ENCODE measurements at places on chromosomes 3 and 15.

GRCh38 chr15:81398910-81399551, 25.0 kb upstream of the TMC3 start:
- DNase-seq = no peak

GRCh38 chr3:4897765-4898453, 81.3 kb upstream of the BHLHE40 start:
- no peak for DNase-seq

DNA sequence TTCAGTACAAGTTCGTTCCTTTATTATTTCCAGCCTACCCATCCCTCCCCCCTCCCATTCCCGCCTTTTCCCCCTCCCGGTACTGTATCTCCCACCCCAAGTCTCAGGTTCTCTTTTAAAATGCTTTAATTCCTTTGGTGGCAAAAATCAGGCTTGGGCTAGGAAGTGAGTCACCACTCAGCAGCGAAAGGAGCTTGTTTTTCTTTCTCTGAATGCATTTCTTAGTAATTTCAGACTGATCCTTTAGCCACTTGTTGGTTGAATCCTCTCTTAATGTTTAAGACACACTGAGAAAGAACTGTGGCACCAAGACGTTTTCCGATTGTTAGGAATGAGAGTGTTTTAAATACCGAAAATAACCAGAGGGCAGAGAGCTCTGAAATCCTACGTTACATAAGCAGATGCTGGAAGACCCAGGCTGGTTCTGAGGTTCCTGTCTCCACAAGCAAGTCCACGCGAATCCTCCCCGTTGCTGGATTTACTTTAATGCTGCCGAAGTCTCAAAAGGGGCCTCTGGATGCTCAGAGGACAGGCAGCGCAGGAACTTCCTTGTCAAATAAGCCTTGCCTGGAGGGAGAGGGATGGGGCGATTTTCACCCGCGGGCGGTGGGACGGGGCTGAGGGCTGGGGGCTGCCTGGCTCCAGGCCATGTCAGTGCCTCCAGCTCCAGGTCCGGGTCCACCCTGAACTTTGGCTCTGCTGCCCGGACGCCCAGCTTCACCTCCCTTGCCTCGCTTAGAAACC, 854 bp upstream of the COL8A1 start:
- DNase-seq = peak; percentile 39

DNA sequence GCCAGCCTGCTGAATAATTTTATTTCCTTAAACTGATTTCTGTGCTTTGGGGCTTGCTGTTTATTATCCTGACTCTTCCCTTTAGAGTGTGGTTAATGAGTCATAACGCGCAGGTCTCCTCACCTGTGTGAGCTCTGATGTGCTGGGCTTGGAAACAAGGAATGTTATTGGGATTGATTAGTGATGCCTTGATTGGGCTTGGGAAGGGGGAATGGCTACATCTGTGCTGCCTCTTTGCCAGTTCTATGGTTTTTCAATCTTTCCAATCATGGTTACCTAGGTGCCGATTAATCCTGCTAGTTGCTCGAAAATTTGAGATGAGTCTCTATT, 161.0 kb downstream of the THSD4 start:
- no peak for DNase-seq

GRCh38 chr3:197881270-197881969, 68.6 kb upstream of the RPL35A start:
- no peak for DNase-seq

DNA sequence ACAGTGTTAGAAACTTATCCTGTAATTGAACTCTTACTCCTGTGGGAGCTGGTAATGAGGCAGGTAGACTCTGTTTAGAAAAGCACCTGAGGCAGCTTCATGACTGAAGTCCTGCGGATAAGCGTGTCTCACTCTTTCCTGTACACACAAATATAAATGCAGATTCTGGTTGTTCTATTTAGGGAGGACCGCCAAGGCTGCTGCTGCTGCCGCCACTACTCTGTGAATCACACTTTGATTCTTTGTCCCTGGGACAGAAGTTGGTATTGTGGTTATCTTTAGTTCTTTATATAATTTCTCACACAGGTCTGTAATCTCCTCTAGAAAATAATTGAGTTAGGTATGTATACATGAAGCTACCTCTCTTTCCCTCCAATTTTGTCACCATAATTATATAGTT, 3.6 kb downstream of the LSAMP start:
- DNase-seq = no peak

DNA sequence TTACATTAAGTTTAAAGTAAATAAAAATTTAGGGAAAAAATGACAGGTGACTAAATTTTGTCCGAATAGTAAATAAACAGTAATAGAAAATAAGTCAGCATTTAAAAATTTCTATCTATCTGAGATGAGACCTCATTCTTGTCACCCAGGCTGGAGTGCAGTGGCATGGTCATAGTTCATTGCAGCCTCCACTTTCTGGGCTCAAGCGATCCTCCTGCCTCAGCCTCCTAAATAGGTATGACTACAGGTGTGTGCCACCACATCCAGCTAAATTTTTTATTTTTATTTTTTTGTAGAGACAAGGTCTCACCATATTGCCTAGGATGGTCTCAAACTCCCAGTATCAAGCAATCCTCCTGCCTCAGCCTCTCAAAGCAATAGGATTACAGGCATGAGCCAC, 7.8 kb downstream of the KPNA4 start:
- no peak for DNase-seq

DNA sequence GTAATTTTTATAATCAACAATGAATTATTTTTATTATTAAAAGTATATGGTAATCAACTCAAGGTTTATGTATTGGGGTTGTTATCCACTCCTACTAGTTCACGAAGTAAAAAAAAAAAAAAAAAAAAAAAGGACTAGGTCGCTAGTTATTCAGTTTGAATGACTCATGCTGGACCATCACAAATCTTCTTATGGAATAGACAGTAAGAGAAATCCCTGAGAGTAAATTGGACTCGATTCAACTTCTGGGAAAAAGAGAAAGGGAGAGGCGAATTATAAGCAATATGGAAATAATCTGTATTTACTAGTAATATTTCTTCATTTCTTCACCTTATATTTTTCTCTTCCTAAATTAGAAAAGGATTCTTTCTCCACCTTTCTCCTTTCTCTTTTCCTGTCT, 2.0 kb downstream of the MYEF2 start:
- DNase-seq = no peak

GRCh38 chr3:71016178-71016845, 567.2 kb downstream of the FOXP1 start:
- no peak for DNase-seq

GRCh38 chr3:150721285-150722130, 17.8 kb upstream of the ERICH6 start:
- no peak for DNase-seq

- DNase-seq = no peak
Observed at GRCh38 chr3:150238048-150238802, 169.9 kb upstream of the TSC22D2 start.

GRCh38 chr15:72368325-72368724, 7.5 kb downstream of the HEXA start:
- no peak for DNase-seq

- no peak for DNase-seq
Observed at GRCh38 chr3:100982710-100983109, 10.5 kb downstream of the ABI3BP start.

GRCh38 chr15:59205839-59206622, 612 bp upstream of the LDHAL6B start:
- DNase-seq = no peak

- DNase-seq = no peak
Observed at GRCh38 chr3:11154036-11154952, at the start of gene HRH1. HRH1 (plus strand) TSS chr3:11154493; CDS start chr3:11259038, 104,545 bp downstream.

GRCh38 chr3:124952282-124952855, 17.8 kb upstream of the MUC13 start:
- DNase-seq = no peak

- no peak for DNase-seq
Observed at GRCh38 chr3:111725706-111726105, 130.6 kb upstream of the ZBED2 start.

DNA sequence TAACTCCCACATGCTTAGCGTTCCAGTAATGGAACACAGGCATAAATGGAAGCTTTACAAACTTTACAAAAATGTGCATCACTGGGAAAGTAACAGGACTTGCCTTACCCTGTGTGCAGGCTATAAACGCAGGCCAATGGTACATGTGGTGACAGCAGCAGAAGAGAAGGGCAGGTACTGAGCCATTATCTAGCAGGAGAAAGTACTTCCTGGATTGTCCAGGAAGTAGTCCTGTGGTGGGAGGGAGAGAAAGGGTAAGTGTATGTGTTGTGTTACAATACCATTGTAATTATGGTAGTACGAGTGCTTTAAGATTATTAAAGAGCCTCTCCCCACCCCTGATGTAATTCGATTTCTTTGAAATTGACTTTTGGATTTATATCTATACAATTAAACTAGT, 5.3 kb downstream of the ATP1B3 start:
- no peak for DNase-seq

DNA sequence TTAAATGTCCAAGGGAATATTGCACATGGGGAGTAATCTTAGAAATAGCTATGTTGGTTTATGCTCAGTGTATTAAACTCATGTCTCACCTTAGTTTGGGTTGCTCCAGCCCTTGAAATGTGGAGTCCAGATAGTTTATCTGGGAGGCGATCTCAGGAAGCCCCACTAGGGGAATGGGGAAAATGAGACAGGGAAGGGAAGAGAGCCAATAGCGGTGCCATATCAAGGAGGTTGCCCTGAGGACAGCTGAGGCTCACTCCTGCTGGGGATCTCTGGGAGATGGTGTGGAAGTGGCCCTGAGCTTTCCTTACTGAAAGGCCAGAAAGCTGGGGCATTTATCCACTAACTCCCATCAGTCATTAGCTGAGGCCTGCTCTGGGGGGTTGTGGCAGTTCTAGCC, 43.3 kb upstream of the POLR2M start:
- DNase-seq = no peak

DNA sequence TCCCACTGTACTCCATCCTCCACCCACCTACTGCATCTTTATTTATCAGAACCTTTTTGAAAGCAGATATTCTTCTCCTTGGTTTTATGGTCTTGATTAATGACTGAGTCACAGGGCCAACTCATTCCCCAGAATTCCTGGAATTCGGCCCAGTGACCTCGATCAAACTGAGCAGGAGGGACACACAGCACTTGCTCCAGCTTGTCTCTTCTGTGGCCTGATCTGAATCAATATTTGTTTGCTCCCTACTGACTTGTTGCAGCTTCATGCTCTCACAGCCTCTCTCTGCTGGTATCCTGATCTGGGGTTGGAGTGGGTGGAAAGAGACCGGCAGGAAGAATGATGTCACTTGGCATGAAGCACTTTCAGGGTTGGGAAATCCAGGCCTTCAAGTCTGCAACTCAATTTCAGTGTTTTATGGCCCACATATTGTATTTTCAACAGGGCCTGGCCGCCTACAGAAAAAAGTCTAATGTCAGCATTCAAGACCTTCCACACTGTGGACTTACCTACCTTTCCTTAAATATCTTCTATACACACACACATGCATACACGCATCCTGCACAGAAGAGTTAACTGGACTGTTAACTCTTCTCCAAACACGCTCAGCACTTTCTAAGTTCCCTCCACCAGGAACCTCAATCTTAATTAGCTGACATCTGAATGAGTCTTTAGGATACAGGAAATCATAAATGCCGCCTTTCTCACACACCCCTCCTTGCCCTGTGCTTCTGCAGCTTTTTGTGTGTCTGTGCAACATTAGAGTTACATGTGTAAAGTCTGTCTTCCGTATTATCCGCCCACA, 4.6 kb downstream of the ANXA2 start:
- DNase-seq = peak; percentile 99

- DNase-seq = no peak
Observed at GRCh38 chr3:160686955-160687535, 10.1 kb downstream of the ARL14 start.

GRCh38 chr15:42819786-42820185, 82.9 kb upstream of the CDAN1 start:
- DNase-seq = no peak

- DNase-seq = no peak
Observed at GRCh38 chr3:36866368-36866767, 78.5 kb downstream of the TRANK1 start.

DNA sequence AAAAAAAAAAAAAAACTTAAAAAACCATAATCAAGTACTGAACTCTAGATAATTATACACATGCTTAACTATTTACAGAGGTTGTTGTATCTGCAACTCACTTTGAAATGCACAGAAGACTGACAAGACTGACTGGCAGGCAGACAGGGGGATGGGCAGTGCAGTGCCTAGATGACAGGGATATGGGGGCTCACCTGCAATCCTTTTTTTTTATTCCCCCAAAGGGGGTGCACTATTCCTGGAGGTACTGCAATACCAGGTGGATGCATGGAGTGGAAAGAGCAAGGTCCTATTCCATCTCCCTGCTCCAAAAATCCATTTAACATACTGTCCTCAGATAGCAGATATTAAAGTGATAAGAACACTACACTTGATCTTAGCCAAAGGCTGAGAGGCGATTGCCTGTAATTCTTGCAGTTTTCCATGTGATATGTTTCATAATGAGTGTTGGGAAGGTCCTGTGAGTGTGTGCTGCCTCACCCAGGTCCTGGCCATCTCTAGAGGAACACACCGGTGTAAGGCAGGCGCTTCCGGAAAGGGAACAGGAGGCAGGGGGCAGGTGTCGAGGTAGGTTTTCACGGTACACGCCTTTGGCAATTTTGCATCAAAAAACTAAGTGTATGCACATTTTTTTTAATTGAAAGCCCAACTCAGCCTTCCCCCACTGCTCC, 22.7 kb downstream of the SEC61A1 start:
- DNase-seq = no peak

GRCh38 chr15:46654993-46655392, 1020.2 kb downstream of the SQOR start:
- DNase-seq = no peak

DNA sequence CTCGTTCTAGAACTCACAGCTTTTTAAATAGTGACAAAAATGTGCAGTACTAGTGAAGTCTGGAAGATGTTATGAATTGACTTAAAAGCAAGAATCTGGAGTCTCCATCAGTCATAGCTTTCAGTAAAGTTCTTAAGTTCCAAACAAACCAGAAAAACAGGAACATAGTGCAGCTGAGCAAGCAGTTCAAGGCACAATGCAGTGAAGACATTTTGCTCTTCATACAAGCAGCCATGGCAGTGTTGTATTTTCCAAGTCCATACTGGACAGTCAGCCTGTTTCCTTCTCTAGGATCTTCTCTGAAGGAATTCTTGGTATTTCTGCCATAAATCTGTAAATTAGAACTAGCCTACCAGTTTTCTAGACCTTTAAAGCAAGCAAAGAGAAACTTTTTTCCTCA, 90.5 kb downstream of the LRRC28 start:
- no peak for DNase-seq

GRCh38 chr3:21835264-21835663, 84.3 kb upstream of the ZNF385D start:
- no peak for DNase-seq

DNA sequence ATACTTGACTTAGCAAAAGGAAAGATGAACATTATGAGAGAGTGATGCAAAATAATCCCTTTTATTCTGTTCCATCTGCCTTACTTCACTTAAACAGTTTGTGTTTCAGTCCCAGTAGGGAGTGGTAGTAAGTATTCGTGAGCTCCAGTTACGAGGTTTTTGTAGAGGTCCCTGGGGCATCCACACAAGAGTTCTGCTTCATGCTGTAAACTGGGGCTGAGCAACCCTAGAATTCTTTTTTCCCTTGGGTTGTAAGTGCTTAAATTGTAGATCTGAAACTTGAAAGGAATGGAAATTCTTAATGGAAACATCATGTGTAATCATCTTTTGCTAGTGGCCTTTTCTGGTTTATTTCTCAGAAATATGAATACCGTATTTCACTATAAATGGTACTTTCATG, 79.5 kb downstream of the SEMA6D start:
- DNase-seq = no peak

Measured in Panc1 (cell line).